ENCODE measurements at places on chromosomes 11 and 22.

GRCh38 chr11:73342633-73343032, 33.6 kb upstream of the RELT start:
- no peak for DNase-seq

- DNase-seq = peak; percentile 93
Measured at GRCh38 chr22:42661985-42662831, 13.0 kb upstream of the CYB5R3 start.

DNA sequence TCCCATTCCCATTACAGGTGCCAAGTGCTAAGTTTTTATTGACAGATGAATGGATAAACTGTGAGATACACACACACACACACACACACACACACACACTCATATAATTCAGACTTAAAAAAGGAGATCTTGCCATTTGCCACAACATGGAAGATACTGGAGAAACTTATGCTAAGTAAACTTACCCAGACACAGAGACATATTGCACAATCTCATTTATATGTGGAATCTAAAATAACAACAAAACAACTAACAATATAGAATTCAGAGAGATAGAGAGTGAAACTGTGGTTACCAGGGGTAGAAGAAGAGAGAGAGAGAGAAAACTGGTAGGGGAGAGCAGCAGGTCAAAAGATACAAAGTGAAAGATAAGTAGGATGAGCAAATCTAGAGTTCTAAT, 1.4 kb downstream of the MS4A6E start:
- DNase-seq = no peak

- DNase-seq = no peak
Measured at GRCh38 chr11:93783765-93784144, 327 bp upstream of the MED17 start.

- DNase-seq = no peak
Measured at GRCh38 chr11:128187835-128188234, 399.5 kb downstream of the ETS1 start.

DNA sequence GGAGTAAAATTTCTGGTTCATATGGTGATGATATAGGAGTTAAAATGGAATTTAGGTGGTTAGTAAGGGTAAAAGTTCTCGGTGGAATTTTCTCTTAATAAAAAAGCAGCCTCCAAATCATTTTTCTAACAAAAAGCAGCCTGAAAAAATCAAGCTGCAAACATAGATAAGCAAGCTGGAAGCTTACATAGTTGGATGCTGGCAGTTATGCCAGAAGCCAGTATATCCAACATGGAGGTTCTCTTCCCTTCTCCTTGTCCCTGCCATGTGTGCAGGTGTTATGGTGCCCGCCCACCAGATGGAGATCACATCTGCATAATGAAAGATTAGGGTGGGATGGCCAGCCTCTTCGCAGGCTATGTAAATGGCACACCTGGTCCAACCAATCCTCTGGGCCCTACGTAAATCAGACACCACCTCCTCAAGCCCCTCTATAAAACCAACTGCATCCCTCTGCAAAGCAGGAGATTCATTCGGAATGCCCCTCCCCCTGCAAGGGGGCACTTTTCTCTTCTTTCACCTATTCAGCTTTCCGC, 22.4 kb downstream of the PIWIL3 start:
- no peak for DNase-seq

- DNase-seq = no peak
Measured at GRCh38 chr11:73659961-73660360, 13.6 kb downstream of the PLEKHB1 start.

- DNase-seq = no peak
Measured at GRCh38 chr11:9169595-9170295, 78.3 kb upstream of the SCUBE2 start.

GRCh38 chr22:29163808-29164207, 41.9 kb upstream of the EMID1 start:
- no peak for DNase-seq

GRCh38 chr11:134261626-134262488, 8.5 kb downstream of the ACAD8 start:
- peak; percentile 72 for DNase-seq

DNA sequence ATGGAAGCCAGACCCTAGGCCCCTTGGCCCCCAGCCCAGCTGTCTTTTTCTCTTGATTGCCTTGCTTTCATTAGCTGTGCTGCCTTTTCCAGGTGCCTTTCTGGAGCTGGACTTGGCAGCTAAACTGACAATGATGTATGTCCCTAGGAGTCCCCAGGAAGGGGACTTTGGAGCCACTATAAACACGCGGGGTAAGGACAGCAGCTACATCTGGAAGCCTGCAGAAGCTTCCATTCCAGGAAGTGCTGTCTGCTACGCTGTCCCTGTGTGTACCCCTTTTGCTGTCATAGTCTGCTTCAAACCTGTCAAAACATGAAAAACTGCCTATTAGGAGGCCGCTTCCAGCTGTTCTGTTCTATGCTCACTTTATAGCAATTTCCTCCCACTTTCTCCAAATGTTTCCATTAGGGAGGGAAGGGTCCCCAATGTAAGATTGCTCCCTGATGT, 153.3 kb upstream of the RAG2 start:
- DNase-seq = no peak

GRCh38 chr22:26481694-26482093, 1.9 kb downstream of the HPS4 start:
- no peak for DNase-seq

DNA sequence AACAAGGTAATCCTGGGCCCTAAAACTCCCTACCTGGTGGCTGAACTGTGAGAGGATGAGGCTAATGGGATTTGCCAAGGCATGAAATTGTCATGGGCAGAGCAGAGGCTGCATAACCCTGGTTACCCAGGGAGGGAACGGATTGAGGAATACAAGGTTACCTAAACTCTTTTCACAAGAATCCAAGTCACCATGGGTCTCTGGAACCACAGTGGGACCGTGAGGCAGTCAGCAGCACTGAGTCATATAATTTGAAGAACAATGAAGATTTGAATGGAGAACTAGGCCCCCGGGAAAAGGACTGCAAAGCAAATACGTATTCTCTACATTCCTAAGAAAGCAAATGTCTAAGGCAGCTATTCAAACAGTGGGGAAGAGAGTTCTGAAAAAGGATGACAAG, 19.8 kb downstream of the CAT start:
- no peak for DNase-seq
